ENCODE measurements at places on chromosomes 5 and 9. TPM values are rescaled to one million over a fixed set of nuclear protein-coding genes. Genes with fewer than 3 reads are reported as not detected.

DNA sequence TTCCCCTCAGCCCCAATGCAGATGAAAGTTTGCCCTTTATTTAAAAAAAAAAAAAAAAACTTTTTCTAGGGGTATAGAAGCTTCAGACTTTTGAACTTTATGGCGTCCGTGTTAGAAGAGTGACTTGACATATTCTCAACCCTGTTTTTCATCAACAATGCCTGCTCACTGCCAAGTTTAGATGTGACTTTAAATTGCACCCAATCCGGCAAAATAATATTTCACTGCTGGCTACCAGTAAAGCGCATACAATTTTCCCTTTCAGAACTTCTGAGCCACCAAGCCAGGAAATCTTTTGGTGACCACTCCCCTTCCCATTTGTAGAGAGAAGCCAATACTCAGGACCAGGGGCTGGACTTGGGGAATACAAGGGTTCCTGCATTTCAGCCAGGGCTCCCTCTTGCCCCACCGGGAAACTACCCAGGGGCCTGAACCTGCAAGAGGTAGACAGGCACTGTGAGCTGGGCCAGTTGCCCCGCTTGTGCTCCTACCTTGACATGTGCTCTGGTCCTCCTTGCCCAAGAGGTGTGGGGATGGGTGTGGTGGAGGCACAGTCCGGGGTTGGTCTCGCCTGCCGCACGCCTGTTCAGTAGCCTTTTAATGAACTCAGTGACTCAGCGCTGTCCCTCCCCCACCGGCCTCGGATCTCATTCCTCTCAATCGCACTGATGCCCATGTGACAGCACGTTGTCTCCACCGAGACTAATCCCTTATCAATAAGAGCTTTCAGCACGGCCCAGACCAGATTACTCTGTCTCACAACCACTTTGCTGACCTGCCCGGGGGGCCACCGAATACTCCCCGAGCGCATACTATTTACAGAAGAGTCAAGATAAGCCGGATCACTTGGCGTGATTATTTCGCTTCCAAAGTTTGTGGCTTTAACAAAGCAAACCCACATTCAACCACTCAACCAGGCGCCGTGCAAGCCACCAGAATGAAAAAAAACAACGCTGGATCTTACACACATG, 226.4 kb downstream of the DCP2 start:
- no peaks in the 10 kb centered on the region for H3K36me3 ChIP-seq
- H3K4me3 ChIP-seq = no peak overlapping the region
- H3K4me1 ChIP-seq = no peaks in the 10 kb centered on the region

DNA sequence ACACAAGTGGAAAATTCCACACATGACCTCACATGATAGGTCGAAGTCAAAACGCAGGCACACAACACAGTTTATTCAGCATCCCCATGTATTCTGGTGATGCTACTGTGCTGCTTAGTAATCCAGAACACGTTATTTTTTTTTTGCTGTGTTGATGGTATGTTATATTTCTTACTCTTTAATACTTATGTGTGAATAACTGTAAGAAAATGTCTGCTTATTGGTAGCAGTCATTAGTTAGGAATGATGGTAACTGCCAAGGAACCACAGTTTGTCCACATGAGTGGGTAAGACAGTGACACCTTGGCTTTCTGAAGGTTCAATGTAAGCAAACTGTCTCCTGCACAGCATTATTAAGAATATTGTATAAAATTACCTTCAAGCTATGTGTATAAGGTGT, 107.7 kb upstream of the DAPK1 start:
- ATAC-seq = no peak
- H3K27ac ChIP-seq = no peak overlapping the region
- no peaks in the 10 kb centered on the region for H3K4me1 ChIP-seq
- H3K27me3 ChIP-seq = peaks cover 26% of the 10 kb centered on the region
- H3K4me3 ChIP-seq = no peak overlapping the region

DNA sequence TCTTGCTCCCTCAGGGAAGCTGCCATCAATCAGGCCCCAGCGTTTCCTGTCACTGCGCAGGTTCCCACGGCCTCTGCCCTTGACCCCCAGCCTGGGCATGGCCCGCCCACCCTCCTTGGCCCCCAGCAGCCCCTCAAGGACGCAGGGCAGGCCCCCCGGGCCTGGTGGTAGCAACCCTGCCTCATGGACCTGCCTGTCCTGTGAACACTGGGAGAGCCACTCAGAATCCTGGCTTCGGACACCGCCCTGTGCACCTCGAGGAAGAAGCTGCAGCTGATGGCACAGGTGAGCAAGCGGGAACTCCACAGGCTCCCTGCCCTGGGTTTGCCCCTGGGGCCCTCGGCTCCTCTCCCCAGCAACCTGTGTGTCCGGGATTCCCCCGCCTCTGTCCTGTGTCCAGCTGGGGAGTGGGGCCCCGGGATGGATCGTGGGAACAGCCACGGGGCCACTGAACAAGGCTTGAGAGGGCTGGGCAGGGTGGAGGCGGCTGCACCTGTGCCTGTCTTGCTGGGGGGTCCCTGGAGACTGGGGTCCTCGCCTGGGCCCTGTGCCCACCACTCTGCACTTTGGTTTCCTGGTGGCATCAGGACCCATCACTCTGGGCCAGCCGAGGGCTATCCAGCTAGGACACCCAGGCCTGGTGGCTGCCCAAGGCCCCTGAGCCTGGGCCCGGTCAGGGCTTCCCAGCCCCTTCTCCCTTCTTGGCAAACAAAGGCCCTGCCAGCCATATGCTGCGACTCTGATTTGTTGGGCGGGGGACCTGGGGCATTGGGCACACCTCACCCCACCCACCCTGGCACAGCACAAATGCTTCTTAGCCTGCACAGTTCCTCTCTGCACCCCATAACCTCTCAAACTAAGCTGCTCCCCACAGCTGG, 33.5 kb upstream of the EGFL7 start:
- no peak overlapping the region for H3K27ac ChIP-seq
- ATAC-seq = no peak
- peaks cover 3% of the 10 kb centered on the region for H3K27me3 ChIP-seq

GRCh38 chr9:127252410-127253318, 11.9 kb upstream of the GARNL3 start:
- H3K36me3 ChIP-seq = no peaks in the 10 kb centered on the region
- no peak overlapping the region for H3K4me3 ChIP-seq
- no peak overlapping the region for H3K27ac ChIP-seq
- ATAC-seq = no peak

DNA sequence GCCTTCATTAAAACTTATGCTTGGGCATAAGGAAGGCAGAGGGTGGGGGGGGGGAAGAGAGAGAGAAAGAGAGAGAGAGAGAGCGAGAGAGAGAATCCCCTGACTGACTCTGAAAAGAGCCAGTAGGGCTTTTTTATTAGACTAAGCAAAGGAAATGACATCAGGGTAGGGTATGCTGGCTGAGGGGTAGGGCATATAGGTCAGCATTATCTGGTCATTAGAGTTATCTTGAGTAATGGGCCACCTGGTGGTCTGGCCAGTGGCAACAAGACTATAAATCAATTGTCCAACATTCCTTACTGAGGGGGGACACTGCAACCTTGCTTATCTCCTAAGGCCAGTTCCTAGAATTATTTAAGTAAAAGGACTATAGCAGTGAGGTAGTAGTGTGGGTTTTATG, 67.2 kb downstream of the TSSK1B start:
- no peaks in the 10 kb centered on the region for H3K27me3 ChIP-seq
- H3K36me3 ChIP-seq = no peaks in the 10 kb centered on the region
- H3K4me1 ChIP-seq = no peaks in the 10 kb centered on the region
- H3K4me3 ChIP-seq = no peak overlapping the region
- no peak for ATAC-seq

- H3K27ac ChIP-seq = no peak overlapping the region
- no peaks in the 10 kb centered on the region for H3K36me3 ChIP-seq
- H3K4me3 ChIP-seq = no peak overlapping the region
- peaks cover 3% of the 10 kb centered on the region for H3K27me3 ChIP-seq
- H3K4me1 ChIP-seq = no peaks in the 10 kb centered on the region
- ATAC-seq = no peak
These were observed 100.4 kb downstream of the FAM114A2 start for GRCh38 chr5:153938191-153938842.

DNA sequence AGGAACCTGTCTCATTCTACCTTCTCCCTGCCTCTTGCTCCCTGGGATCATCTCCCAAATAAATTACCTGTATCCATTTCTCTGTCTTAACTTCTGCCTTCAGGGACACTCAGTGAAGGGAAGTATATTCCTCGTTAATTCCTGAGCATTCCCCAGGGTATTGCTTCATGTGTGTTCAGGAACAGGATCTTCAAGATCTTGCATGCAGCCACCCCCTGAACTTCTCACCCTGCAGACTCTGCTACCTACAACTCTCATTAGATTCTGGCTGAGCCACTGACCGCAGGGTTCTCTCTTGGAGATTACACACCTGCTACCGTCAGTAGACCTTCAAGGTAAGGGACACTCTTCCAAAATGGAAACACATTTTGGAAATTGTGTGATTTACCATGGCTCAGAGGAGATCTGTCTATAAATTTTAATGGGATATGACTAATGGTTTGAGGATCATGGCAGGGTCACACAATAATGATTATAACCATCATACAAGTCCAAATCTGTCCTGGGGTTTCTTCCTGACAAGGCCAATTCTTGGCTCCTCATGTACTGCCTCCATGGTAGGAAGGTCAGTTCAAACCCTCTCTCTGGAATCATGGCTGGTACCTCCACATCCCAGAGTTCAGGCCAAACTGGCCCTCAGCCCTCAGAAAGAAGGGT, 38.9 kb upstream of the UGCG start:
- H3K4me3 ChIP-seq = no peak overlapping the region
- no peaks in the 10 kb centered on the region for H3K36me3 ChIP-seq
- H3K4me1 ChIP-seq = no peaks in the 10 kb centered on the region
- H3K27me3 ChIP-seq = no peaks in the 10 kb centered on the region
- no peak overlapping the region for H3K27ac ChIP-seq

- H3K27me3 ChIP-seq = no peaks in the 10 kb centered on the region
- peak overlapping the region; percentile 64 for H3K27ac ChIP-seq
- H3K36me3 ChIP-seq = no peaks in the 10 kb centered on the region
- ATAC-seq = peak; percentile 17
- H3K4me1 ChIP-seq = peaks cover 25% of the 10 kb centered on the region
- H3K4me3 ChIP-seq = peak overlapping the region; percentile 45
These were observed 77.0 kb upstream of the TMC1 start for GRCh38 chr9:72444435-72444834.

The RGS14 gene
- total RNA-seq = 102 TPM

The SKP1 gene
- total RNA-seq = 209 TPM

DNA sequence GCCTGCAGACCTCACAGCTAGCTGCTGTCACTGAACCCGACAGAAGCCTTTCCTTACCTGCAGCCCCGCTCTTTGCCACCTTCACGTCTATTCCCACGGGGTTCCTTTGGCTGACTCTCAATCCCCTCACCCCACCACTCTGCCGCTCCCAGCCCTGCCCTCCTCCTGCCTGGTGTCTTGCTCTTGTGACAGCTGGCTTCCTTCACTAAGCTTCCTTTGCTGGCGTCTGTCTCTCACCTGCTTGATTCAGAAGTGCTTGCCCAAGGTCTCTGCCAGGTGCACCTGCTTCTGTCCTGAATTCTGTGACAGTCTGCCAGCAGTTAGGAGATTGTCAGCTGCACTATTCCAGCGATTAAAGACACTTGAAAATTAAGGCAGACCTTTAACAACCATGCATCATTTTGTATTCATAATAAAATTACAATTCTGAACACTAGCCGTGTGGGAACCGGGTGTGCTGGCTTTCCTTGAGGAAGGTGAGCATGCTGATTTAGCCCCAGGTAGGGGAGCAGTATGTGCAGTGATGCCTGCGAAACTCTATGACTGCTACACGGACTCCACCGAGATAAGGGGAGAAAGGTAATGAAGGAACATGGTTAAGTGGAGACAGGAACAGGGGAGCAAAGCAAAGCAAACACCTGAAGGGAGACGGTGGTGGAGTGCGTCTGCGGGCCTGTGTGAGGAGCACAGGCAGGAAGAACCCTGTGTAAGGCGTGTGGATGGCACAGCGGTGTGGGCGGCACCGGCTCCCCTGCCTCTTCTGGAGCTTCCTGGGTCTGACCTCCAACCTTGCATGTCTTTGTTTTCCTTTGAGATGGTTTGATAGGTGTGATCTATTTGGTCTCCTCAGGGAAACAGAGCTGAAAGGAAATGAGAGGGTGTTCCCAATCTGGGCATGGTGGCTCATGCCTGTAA, 80.1 kb upstream of the CACNA1B start:
- H3K27me3 ChIP-seq = no peaks in the 10 kb centered on the region
- no peaks in the 10 kb centered on the region for H3K4me1 ChIP-seq
- H3K4me3 ChIP-seq = no peak overlapping the region
- peaks cover 96% of the 10 kb centered on the region for H3K36me3 ChIP-seq
- no peak overlapping the region for H3K27ac ChIP-seq

DNA sequence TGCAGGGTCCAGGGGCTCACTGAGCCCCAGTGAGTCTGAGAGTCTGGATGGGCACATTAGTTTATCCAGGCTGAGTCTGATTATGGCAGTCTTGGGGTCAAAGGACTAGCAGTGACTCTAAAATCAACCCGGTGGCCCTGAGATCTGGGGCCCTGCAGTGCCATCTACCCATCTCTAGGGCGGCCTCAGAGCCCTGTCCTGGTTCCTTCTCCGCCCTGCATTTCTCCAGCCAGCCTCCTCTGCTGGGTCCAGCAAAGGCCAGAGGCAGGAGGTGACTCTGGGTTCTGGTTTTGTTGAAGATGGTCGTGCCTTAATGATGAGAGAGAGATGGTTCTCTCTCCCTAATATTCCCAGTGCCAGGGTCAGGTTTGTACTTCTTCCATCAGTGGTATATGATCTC, 15.0 kb downstream of the DCANP1 start:
- ATAC-seq = no peak
- no peaks in the 10 kb centered on the region for H3K4me1 ChIP-seq
- H3K27me3 ChIP-seq = peaks cover 19% of the 10 kb centered on the region
- no peaks in the 10 kb centered on the region for H3K36me3 ChIP-seq
- H3K4me3 ChIP-seq = no peak overlapping the region

The PTGER4 gene
- total RNA-seq = 42.6 TPM

GRCh38 chr9:38032266-38033110, 36.5 kb downstream of the SHB start:
- no peaks in the 10 kb centered on the region for H3K27me3 ChIP-seq
- no peak overlapping the region for H3K4me3 ChIP-seq
- ATAC-seq = no peak

GRCh38 chr9:114046875-114047274, 31.2 kb downstream of the AMBP start:
- no peak overlapping the region for H3K4me3 ChIP-seq
- no peaks in the 10 kb centered on the region for H3K4me1 ChIP-seq

All from activated T-helper 17 cell treated with anti-CD3 and anti-CD28 coated beads, Interleukin-2, amount 50 U/mL, for 72 hours (primary cell).